ENCODE measurements at places on chromosomes 3 and 15. TPM values are rescaled to one million over a fixed set of nuclear protein-coding genes. Genes with fewer than 3 reads are reported as not detected.

The RARRES1 gene
- 117 TPM for total RNA-seq

The CTXND1 gene
- 0.24 TPM for total RNA-seq

The FSIP1 gene
- 0.52 TPM for total RNA-seq

The ZMYND10 gene
- 0.29 TPM for total RNA-seq

DNA sequence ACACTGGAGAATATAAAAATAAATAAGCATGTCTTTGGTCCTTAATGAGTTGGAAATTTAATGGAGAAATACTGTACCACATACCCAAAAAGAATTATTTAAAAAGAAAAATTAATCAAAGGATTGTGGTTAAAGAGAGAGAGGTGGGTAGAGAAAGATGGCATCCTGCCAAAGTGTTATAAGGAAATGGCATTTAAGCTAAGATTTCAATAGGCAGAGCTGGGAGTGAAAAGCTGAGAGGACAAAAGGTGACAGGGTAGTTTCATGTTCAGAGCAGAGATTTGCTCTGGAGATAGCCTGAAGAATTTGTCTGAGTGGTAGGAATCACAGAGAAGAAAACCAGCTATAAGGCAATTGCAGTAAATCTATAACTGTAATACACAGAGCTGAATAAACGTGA lies 181.0 kb downstream of the SI start:
- DNase-seq = no peak

DNA sequence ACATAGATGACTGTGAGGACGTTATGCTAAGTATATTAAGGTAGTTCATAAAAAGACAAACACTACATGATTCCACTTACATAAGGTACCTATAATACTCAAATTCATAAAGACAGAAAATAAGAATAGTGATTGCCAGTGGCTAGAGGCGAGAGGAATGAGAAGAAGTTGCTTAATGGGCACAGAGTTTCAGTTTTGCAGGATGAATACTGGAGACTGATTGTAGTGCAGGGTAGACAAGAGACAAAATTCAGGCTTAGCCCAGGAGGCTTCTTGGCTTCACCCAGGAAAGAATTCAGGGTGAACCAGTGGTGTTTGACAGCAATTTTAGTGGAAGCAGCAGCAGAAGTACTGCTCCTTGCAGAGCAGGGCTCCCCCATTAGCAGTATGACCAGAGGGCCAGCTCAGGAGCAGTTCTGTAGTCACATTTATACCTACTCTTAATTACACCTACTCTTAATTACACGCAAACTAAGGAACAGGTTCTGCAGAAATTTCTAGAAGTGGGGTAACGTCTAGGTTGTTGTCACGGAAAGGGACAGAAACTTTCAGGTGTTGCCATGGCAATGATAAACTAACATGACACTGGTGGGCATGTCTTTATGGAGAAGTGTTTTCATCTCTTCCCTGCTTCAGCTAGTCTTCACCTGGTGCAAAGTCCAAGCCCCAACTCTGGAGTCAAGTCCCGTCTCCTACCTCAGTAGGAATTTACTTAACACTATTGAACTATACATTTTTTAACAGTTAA lies 55.2 kb downstream of the TBL1XR1 start:
- no peak for DNase-seq

- DNase-seq = no peak
Measured at GRCh38 chr3:68893600-68894239, 38.6 kb downstream of the TAFA4 start.

GRCh38 chr3:152139651-152140050 lies 129.1 kb upstream of the MBNL1 start:
- DNase-seq = no peak

All from left cardiac atrium (tissue), 4 donors.